ENCODE measurements at places on chromosomes 3 and 15.

DNA sequence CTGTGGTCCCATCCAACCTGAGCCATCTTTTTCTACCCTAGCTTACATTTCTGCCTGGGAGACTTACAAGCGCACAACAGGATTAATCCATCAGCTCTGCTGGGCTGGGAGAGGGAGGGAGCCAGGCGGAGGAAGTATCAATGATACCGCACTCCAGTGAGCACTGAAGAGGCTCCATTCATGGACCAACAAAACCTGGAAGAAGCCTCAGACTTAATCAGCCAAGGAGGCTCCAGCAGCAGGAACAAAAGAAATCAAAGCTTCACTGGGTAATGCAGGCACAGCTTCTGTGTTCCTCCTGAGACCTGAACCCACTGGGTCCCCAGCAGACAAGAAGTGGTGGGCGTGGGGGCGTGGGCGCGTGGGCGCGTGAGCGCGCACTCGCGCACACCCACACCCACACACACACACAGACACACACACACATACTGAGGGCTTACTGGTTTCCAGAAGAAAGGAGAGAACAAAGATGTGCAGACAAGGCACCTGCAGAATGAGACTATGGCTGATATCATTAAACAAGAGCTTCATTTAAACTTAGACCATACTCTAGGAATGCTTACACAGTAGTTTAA is 87.0 kb upstream of the BOC start:
- DNase-seq, result no peak

- DNase-seq, result no peak
Measured at GRCh38 chr3:122969585-122970469, 57.7 kb downstream of the SEMA5B start.

DNA sequence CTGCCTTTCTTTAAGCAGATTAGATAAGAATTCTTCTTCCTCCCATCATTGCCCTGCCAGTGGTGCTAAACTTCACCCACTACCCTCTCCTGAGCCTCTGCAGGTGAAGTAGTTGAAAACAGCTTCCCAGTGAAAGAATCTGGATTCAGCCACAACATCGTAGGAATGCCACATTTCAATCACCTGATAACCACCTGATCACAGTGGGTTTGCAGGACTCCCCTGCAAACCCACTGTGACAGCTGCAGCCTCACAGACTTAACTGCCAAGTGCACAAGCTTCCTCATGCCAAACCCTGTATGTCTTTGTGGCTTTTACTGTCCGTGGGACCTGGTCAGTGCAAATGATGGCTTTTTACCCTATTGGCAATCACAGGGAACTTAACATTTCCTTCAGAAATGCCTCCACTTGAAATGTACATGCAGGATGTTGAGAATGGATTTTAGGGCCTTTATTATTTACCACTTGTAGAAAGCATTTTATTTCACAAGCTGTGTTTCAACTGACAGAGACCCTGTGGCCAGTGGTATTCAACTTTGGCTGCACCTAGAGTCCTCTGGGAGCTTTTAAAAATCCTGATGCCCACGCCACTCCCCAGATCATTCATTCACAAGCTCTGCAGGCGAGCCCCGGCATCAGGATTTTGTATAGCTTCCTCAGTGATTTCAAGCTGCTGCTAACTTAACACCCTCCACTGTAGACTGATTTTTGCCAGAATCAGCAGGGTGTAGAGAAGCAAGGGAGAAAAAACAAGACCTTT is 49.1 kb downstream of the OXNAD1 start:
- no peak for DNase-seq

DNA sequence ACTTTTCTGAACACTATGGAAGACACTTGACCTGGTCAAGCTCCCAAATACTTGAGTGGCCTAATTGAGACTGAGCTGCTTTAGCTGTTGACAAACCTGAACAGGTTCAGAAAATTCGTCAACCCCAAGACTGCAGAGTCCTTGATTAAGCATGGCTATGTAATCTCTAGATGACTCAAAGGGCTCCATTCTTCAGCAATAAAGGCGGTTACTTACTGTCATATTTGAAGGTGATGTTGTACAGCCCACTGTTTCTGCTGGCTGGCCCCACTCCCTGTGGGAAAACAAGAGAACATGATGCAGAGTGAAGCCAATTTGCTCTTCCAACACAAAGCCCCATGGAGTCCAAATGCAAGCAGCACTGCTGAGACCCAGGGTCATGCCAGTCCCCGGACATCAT is 45.1 kb downstream of the IL17RD start:
- no peak for DNase-seq

GRCh38 chr15:98599909-98600691 is 48.2 kb upstream of the IGF1R start:
- no peak for DNase-seq

GRCh38 chr15:96771035-96771434 is 440.5 kb downstream of the NR2F2 start:
- DNase-seq, result no peak

- no peak for DNase-seq
Measured at GRCh38 chr15:60520013-60520824, 41.3 kb upstream of the ICE2 start.

DNA sequence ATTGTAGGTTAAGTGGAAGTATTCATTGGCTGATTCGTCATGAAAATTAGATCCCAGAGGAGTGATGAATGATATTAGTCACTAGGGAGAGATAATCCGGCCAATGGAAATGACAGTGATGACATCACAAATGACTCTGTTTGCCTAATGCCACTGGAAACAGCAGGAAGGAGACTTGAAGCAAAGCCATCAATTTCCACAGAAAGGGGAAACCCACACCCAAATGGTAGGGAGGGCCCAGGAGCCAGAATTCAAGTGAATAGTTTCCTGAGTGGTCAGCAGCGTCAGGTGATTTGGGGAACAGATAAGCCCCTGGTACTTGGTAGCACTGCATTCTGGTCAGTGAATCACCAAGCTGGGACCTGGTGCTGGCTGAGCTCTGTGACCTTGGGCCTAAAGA is 3.3 kb upstream of the ADAMTS9 start:
- DNase-seq, result no peak

GRCh38 chr15:61339516-61339915 is 110.4 kb upstream of the RORA start:
- DNase-seq, result no peak

DNA sequence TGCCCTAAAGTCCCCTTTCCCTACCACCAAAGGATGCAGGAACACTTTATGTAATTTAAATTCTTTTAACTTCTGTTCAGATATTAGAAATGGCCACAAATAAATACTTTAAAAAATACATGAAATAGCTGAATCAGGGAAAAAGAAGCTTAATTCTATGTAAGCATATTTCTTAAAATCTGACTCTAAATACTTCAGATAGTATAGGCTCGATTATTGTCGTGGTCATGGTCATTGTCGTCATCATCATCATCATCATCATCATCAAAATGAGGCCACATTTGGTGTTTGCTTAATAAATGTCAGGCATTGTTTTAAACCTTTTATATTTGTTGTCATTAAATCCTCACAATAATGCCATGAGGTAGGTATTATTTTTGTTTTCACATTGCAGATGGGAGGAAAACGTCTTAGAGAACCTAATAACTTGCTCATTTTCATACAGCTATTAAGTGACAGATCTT is 14.6 kb downstream of the SLC2A2 start:
- DNase-seq, result no peak

DNA sequence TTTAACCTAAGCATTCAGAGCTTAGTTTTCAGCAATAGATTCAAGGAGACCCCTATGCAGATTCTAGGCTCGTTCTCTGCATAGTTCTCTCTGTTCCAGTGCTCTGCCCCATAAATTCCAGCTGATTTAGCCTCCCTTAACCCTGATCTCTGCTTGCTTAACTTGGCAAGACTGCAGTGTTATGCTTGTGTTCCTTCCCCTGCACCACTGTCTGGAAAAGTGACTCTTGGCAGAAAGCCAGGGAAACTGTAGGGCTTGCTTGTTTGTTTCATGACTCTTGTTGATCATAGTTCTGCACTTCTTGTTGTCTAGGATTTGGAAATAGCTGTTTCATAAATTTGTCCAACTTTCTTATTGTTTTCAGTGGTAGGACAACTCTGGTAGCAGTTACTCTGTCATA is 40.1 kb downstream of the ANAPC13 start:
- no peak for DNase-seq

DNA sequence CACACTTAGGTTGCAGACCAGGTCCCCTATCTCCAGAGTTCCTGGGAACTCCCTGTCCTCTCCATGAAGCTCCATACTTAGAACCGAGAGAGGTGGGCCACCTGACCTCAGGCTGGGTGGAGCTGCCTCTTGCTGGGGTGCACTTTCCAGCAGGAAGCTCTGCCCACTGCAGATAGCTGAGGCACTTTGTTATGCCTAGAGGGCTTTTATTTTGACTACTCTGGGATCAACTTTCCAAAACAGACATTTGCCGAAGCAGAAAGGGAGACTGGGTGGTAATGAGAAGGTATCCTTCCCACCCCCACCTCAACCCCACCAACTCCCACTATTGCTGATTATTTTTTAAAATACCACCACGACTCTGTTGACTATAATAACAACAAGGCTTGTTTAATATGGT is 54.7 kb downstream of the CLDN11 start:
- no peak for DNase-seq

DNA sequence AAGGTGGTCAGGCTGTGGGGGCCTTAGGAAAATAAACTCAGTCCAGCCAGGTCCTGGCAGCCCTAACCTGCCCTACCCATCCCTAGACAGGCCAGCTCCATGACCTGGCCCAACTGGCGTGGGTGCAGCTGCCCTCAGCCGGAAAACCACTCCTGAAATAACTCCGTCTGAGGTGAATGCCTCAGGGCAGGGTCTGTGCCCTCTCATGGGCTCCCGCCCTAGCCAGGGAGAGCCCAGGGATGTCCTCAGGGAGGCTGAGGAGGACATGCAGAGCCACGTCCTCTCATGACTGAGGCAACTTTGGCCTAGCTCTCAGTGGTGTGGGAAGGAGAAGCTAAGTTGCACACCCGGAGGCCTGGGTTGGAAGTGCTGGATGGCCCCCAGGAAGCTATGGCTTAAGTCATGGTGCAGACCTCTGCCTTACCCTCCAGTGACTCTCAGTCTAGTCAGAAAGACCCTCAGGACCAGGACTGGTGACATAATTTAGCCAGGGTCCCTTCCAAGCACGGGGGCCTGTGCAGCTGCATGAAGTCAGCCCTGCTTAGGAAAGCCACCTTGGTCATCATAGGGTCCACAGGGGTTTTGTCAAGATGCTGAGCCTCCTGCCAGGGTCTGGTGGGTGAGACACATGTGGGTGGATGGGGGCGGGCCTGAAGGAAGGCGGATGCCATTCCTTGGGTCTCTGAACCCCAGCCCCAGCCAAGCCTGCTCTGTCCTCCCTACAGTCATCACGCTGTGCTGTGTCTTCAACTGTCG is 7.4 kb downstream of the TMIE start:
- no peak for DNase-seq

- DNase-seq, result no peak
Measured at GRCh38 chr15:91165850-91166249, 65.8 kb downstream of the SV2B start.

DNA sequence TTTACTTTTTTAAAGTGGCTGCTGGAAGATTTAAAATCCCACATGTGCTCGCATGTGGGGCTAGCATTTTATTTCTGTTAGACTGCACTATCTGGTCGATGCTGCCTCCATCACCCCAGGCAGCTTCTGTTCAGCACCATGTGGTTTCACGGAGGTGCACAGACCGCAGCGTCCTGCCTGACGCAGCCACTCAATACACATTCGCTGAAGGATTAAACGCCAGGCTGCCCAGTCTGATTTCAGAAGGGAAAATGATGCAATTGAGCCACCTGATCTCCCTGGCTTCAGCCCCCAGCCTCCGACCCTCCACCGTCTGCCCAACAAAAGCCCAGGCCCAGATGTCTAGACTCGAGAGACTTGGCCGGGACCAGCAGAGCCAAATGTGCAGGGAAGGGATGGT is 84.5 kb downstream of the MEGF11 start:
- no peak for DNase-seq

DNA sequence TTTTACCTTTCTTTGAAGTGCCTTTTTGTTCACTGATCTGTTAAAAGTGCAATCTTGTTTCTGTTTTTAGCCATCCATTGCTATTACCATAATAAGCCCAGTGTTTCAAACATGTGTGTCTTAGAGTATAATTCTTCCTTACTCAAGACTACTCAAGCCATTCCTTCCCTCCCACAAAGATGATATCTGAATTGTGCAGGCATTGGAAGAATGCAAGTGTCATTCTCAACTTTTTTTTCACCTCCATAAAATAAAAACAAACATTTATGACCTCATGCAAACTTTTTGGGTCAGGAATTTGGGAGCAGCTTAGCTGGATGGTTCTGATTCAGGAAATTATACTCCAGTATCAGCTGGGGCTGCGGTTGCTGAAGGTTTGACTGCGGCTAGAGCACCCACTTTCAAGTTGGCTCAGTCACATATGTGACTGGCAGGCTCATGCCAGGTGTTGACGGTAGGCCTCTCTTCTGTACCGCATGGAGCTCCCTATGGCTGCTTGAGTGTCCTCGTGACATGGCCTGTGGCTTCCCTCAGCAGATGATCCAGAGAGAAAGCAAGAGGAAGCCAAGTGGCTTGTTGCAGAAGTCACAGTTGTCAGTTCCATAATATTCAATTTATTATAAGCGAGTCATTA is 490.8 kb downstream of the CNTN4 start:
- DNase-seq, result no peak

DNA sequence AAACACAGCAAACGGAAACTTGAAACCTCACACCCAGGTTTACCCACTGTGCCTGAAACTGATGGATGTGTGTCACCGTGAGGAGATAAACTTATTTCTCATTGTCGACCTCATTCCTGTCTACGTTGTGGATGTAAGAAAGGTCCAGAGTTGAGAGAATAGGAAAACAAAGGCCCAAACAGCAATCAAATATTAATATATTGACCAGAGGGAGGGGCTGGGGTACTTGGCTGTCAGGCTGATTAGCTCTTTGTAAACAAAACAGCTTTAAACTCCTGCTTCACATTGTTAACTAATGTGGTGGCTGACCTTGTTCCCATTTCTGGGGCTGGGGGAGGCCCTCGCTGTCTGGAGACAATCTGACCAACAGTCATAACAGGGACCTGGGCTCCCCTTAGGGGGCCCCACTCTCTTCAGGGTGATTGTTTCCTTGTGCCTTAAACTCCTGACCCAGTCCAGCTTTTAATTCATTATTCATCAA is 937.6 kb downstream of the MCTP2 start:
- DNase-seq, result no peak

GRCh38 chr3:184085389-184085852 is 11.4 kb upstream of the HTR3E start:
- DNase-seq, result no peak

GRCh38 chr15:36734366-36734765 is 154.9 kb downstream of the CDIN1 start:
- DNase-seq, result no peak

- DNase-seq, result no peak
Measured at GRCh38 chr3:14130707-14131106, 5.9 kb downstream of the TMEM43 start.

- DNase-seq, result no peak
Measured at GRCh38 chr3:125480656-125481374, 39.2 kb downstream of the SNX4 start.
